ENCODE measurements at places on chromosomes 11 and 22. TPM values are rescaled to one million over a fixed set of nuclear protein-coding genes. Genes with fewer than 3 reads are reported as not detected.

GRCh38 chr11:70581991-70582885, 183.9 kb downstream of the CTTN start:
- DNase-seq, result no peak

Gene OR8A1
- not detected for polyA plus RNA-seq

DNA sequence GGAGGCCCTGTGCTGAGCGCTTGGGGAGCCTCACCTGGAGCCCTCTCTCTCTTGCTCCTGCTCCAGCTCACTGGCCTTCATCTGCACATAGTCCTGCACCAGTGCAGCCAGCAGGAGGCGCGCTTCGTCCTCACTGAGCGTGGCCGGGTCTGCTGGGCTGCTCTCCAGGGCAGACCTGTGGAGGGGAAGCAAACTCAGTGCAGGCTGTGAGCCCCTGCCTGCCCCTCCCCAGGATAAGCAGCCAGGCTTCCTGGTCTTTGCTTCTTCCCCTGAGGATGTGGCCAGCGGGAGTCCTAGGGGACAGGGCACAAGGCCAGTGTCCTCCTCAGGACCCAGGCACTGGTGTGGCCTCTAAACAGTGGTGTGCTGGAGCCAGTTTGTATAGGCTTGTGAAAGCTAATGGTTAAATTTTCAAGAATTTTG, 2.2 kb downstream of the CALCA start:
- DNase-seq, result peak; percentile 5

- no peak for DNase-seq
These were observed 815.8 kb downstream of the METTL15 start for GRCh38 chr11:28924004-28924403.

- DNase-seq, result no peak
These were observed 16.0 kb upstream of the FTH1 start for GRCh38 chr11:61983419-61983818.

Gene PHF21B
- polyA plus RNA-seq, result not detected

DNA sequence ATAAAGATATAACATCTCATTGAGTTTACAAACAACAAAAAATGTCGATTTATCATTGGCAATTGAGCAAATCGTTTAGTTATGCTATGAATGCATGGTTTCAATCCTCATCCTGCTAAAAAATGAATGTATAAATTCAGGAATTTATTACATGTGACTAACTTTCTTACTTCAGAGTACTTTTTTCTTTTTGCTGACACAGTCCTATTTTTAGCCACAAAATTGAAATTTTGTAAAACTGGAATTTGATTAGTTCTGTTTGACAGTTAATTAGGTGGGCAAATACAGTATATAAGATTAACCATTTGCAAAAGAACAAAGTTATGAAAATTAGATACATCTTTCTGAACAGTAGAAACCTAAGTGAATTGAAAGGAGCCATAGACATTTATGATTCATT, 925.0 kb upstream of the CHORDC1 start:
- DNase-seq, result no peak

DNA sequence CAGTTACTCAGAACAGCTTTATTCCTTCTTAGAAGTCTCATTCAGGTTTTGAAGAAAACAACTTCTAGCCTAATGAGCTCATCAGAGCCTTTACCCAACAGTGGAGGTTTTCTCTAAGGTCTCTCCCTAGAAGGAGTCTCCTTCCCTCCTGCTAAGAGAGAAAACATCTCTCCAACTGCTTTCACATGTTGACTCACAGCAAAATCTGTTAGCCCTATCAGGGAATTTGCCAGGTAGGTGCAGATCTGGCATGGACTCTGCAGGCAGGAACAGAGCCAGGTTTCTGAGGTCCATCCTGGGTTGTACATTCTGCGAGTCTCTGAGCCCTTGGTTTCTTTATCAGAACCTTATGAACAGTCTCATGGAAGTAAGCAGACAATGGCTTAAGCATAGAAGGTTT, 214.4 kb downstream of the HIPK3 start:
- DNase-seq, result no peak

Gene SORL1
- 169 TPM for polyA plus RNA-seq

DNA sequence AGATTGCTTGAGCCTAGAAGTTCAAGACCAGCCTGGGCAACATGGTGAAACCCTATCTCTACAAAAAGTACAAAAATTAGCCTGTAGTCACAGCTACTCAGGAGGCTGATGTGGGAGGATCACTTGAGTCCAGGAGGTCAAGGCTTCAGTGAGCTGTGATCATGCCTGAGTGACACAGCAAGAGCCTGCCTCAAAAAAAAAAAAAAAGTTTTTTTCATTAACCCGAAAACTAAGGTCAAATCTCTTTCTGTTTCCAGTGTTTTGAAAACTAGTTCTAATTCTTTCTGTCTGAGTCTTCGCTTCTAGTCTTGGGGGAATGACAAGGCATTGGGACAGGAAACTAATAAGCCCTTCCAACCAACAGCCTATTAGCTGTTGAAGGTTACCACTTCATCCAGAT, 57.6 kb downstream of the LIF start:
- DNase-seq, result no peak

DNA sequence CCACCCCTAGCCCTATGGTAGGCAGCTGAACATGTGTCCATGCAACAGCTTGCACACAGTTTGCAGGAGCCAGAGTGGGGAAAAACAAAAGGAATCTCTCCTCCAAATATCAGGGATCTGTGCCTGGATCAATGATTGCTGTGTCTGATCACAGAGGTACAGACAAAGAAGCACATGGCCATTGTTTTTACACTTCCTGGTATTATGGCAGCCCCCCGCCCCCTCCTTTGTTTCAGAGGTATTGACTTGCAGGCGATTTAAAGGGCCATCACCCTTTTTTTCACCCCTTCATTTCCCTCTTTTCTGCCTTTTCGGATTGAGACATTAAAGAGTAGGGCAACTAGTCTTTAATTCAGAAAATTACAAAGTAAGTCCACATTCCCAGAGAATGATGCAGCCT, 453.0 kb upstream of the LUZP2 start:
- no peak for DNase-seq

DNA sequence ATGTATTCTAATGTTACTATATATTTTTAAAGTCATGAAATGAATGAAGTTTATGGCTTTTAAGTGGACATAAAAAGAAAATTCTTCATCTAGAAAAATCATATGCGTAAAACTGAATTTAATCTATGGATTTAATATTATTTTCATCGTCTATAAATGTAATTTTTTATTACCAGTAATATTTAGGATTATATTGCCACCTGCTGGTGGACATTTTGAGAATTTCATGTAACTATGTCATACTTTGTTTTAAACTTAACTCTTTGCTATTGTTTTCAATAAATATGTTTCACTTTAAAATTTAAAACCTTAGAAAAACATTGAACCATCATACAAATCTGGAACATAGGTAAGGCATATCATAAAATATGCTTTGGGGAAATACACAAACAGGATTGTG, 66.5 kb upstream of the CEP126 start:
- peak; percentile 5 for DNase-seq

DNA sequence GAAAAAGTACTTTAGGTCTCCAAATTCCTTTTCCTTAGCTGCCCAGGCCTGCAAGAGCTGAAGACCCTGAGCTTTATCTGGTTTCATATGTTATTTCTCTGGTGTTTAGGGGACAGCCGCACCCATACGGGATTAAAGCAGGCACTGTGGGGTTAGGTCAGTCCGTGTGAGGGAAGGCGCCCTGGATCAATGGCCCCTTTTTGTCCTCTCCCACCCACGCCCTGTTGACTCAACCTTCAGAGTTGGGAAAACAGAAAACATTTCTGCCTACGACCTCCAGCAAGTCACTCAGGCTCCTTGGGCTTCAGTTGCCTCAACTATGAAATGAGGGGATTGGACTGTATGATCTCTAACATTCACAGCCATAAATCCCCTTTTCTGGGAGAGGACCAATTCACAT, 55.2 kb upstream of the BARX2 start:
- no peak for DNase-seq

GRCh38 chr11:82523141-82523540, 210.5 kb downstream of the FAM181B start:
- DNase-seq, result no peak

- no peak for DNase-seq
These were observed 69.8 kb upstream of the PRODH start for GRCh38 chr22:19005905-19006304.

Gene GTSE1
- polyA plus RNA-seq, result 0.21 TPM
